ENCODE measurements at places on chromosomes 6 and 20. TPM values are rescaled to one million over a fixed set of nuclear protein-coding genes. Genes with fewer than 3 reads are reported as not detected.

Gene SLC12A5
- 0.52 TPM for polyA plus RNA-seq

DNA sequence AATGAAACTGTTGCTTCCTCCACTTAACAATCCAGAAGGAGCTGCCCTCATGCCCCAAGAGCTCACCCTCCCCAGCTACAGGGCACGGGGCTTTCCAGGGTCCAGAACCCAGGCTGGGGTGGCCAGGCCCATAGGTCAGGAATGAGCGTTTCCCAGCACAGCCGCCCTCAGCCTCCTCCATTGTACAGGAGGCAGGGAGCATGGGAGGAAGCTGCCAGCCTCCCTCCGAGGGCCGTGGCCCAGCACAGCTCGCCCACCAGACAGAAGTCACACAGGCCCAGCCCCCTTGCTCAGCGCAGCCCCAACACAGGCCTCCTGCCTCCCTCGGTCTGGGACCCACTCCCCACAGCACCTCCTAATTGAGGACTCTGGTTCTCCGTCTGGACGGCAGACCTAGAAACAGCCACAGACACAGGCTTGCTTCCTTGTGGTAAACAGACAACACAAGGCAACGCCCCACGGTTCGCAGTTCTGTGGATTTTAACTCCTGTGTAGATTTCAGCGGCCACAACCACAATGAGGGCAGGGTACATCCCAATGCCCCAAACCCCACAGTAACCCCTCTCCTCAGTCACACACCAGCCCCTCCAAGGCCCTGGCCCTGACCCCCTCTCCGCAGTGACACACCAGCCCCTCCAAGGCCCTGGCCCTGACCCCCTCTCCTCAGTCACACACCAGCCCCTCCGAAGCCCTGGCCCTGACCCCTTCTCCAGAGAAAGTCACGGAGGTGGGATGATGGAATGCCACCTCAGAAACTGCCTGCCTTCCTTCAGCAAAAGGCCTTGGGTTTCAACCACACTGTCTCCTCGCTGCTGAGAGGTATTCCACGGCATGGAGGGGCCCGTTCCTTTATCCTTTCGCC, 173.5 kb downstream of the DLL1 start:
- no peak for DNase-seq

- DNase-seq = no peak
Observed at GRCh38 chr6:132598473-132598872, 8.9 kb upstream of the TAAR5 start.

Gene KIAA0408
- polyA plus RNA-seq = 16.1 TPM

GRCh38 chr6:141347086-141347485, 785.6 kb upstream of the GJE1 start:
- no peak for DNase-seq

Gene DLL1
- 17.1 TPM for polyA plus RNA-seq

- no peak for DNase-seq
Observed at GRCh38 chr6:154039231-154039842, at the start of gene OPRM1. OPRM1 (plus strand) TSS chr6:154039240; CDS start chr6:154039545, 305 bp downstream.

- DNase-seq = no peak
Observed at GRCh38 chr6:39330057-39330456, 7.6 kb upstream of the KCNK16 start.

Gene TBXT
- not detected for polyA plus RNA-seq

All from forelimb muscle (tissue), 1 donor.